Stimulated activated effector memory CD8-positive, alpha-beta T cell treated with anti-CD3 and anti-CD28 coated beads, Interleukin-12 subunit alpha, Interleukin-12 subunit beta, amount 100 ng/mL, for 72 hours (primary cell): ENCODE measurements at places on chromosomes 2 and 18.

DNA sequence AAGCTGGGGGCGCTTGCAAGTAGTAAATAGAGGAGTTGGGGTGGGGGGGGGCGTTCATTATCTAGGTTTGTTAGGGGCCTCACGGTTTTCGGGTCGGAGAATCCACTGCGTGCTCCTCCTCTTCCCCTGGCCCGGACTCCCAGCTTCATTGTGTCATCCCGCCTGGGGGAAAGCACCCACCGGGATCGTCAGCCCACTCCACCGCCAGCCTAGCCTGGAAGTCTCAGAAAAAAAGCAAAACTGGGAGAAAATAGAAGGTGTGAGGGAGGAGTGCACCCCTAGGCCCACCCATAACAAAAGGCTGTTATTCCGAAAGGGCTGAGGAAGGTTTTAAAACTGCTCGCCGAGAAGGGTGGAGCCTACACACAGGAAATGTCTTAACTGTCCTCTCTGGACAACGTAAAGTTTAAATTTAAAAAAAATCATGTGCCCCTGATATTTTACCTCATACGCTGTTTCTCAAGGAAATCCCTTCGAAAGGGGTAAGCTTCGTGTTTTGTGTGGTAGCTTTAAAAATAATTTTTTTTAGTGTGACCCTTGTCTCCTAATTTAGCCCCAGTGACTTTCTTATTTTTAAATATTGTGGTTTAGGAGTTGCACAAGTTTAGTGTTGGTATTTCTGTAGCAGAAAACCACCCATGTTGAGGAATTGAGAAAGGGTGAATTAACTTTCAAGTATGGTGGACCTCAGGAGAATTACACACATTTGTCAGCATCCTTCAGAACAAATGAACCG lies 104.2 kb downstream of the SPTBN1 start:
- no peak for DNase-seq

DNA sequence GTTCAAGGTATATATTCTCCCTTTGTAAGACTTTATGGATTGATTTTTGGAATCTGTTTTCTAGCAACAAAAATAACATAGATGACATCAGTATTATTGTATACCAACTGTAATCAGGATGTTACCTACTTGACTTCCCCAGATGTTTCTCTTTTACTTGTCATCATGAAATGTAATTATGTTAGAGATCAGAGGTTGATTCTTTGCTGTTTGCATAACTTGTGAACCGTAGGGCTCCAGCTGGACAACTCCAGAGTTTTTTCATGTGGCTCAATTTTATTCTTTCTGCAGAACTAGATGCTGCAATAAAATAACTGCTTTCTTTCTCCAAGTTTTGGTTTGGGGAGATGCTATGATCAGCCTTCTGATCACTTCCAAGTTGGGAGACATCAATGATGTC lies 58.1 kb downstream of the SPOPL start:
- DNase-seq: no peak

GRCh38 chr2:115807276-115807675 lies 1364.8 kb downstream of the DPP10 start:
- no peak for DNase-seq

- no peak for DNase-seq
Measured at GRCh38 chr18:8365006-8365405, 244.2 kb upstream of the RAB12 start.

DNA sequence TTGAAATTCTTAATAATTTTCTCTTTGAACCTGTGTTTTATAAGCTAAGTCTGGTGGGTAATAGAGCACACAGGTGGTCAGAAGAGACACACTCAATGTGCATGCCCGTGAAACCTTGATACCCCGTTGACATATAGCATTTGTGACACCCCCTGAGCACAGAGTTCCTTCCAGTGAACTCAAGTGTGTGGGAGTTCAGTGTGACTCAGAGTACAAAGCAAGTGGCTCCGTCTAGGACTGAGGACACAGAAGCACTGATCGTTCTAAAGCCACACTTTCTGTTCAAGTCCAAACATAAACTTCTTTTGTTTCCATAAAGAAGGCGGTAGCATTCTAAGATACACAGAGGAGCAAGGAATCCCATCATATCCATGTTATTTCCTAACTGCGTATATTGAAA lies 523.6 kb downstream of the PID1 start:
- no peak for DNase-seq

GRCh38 chr2:3427272-3427671 lies 47.8 kb downstream of the TRAPPC12 start:
- no peak for DNase-seq

DNA sequence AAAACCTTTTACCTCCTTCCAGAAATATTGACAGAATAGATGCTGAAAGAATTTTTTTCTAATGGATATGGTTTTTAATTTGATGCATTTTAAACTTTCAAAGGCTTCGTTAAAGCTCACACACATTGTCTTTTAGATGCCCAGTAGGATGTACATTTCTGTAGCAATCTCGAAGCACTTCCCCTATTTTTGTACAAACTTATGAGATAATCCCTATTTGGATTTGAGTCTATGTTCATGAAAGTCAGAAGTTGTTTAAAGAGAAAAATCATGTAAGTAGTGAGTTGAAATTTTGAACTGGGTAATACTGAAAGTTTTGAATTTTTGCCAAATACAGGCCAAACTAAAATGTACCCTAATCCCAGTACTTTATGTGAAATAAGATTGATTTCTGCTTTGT lies 38.1 kb upstream of the MMADHC start:
- no peak for DNase-seq

DNA sequence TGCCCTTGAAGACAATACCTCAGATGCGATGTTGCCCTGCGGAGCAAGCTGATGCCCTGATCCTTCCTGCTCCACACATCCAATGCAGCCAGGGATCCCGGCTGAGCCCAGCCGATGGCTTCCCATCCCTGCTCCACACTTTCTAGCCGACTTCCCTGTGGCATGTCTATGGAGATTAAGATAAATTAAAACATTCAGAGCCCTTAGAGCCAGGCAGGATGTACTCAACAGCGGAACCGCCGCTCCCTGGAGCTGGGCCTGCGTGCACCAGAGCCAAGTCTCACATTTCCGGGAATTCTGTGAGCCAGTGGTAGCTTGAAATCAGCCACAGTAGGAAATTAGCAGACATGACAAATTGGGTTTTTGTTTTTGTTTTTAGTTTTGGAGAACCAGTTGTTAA lies 620.6 kb downstream of the GALR1 start:
- DNase-seq: no peak

GRCh38 chr2:241469746-241470145 lies 38.6 kb downstream of the STK25 start:
- no peak for DNase-seq

GRCh38 chr2:238596571-238597551 lies 170.1 kb downstream of the ASB1 start:
- no peak for DNase-seq

DNA sequence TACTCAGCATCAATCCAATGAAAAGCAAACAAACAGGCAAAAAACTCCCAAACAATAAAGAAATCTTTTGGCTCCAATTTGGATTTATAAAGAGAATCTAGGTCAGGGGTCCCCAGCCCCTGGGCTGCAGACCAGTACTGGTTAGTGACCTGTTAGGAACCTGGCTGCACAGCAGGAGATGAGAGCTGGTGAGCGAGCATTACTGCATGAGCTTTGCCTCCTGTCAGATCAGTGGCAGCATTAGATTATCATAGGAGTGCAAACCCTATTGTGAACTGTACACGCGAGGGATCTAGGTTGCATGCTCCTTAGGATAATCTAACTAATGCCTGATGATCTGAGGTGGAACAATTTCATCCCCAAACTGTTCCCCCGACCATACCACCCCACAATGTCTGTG lies 102.2 kb downstream of the KIAA1328 start:
- DNase-seq: no peak

DNA sequence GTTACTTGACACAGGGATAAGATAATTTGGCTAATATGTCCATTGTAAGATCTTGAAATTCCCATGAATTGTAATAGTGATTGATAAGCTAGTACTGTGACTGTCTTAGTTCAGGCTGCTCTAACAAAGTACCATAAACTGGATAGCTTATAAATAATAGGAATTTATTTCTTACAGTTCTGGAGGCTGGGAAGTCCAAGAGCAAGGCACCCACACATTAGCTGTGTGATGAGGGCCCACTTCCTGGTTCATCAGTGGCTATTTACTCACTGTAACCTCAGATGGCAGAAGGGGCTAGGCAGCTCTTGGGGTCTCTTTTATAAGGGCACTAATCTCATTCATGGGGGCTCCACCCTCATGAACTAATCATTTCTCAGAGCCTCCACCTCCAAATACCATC lies 28.5 kb downstream of the NOSTRIN start:
- no peak for DNase-seq

GRCh38 chr2:222982010-222982908 lies 69.7 kb upstream of the KCNE4 start:
- no peak for DNase-seq

DNA sequence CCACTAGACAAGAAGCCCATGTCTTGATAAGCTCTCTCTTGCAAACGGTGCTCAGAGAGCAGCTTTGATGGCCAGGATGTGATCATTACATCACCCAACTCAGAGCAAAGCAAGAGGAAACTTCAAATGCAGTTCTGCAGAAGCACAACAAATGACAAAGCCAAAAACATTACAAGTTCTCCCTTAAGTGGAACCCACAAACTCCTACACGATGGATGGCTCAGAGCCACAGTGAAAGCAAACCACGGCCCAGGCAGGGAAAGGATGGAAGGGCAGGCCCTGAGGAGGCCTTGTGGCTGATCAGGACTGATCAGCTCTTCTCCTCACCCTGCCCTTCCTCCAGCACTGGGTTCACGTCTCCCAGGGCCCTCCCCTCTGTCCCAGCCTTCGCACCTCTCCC lies 326.4 kb downstream of the EIPR1 start:
- no peak for DNase-seq

DNA sequence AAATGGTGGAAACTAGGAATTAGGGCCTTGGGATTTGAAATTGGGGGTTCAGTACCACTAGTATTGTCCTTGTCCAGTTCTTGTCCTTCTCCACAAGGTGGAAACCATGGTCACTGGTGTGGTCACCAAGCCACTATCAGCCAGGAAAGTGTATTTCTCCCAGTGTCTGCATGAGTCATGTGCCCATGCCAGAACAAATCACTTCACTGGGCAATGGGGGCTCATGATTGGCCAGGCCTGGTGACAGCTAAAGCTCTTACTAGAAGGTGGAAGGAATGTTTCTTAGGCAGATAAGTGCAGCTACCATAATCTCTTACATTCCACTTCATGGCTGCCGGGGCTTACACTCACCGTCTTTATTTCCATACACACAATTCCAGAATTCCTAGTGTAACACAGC lies 124.8 kb upstream of the TACR1 start:
- DNase-seq: no peak

DNA sequence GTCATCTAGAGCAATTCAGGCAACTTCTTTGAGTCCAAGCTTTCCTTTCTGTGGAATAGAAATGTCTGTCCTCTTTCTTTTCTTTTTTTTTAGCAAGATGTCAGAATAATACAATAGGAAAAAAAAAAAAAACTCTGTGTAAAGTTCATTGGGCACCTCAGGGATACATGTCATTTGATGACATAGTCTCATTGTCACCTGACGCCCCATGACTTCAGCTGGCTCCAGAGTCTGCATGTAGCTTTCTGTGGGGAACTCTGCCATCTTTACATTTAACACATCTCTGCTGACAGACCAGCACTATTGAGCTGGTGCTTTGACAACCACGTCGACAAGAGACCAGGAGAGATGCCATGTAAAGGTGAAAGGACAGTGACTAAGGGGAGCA lies 172.5 kb upstream of the KLF7 start:
- DNase-seq: no peak

- DNase-seq: no peak
Measured at GRCh38 chr2:216418981-216419380, 6.7 kb downstream of the SMARCAL1 start.

DNA sequence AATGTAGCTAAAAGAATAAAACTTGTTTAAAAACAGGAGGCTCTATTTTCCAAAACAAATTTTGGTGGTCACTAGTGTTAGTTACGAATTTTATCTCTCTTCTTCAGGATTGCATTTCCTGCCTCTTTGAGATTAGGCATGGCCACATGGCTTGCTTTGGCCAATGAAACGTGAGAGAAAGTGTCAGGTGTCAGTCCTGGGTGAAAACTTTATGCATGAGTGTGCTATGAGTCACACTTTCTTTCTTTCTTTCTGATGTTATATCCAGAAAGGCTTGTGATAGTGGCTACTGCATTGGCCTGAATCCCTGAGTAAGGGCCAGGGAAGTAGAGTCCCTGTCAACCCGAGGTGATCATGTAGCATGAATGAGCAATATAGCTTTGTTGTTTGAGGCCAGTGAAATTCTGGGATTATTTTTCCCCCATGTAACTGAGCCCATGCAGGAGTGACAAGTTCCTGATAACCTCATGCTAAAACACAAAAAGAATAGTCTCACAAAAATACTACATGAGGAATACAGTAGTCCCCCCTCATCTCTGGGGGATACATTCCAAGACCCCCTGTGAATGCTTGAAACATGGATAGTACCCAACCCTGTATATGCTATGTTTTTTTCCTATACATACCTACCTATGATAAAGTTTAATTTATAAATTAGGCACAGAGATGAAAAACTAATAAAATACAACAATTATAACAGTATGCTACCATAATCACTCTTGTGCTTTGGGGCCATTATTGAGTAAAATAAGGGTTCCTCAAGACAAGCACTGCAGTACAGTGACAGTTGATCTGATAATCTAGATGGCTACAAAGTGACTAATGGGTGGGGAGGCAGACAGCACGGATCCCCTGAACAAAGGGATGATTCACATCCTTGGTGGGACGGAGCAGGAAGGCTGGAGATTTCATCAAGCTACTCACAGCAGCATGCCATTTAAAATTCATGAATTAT lies 109.5 kb downstream of the CDC42EP3 start:
- no peak for DNase-seq

DNA sequence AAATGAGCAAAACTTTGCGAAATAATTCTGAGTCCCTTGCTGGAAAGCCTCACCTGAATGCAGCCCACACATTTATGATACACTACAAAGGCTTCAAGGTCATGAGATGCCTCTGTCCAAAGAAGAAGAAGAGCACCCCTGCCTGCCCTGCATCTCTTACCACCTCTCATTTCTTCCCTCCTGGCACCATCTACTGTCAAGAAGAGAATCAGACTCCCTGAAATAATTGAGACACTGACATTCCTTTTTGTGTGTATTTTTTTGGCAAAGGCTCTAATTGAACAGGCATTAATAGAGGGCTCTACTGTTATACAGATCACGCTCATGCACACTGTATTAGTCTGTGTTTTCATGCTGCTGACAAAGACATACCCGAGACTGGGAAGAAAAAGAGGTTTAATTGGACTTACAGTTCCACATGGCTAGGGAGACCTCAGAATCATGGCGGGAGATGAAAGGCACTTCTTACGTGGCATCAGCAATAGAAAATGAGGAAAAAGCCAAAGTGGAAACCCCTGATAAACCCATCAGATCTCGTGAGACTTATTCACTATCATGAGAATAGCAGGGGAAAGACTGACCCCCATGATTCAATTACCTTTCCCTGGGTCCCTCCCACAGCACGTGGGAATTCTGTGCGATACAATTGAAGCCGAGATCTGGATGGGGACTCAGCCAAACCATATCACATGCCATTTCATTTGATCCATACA lies 176.3 kb downstream of the ALPK2 start:
- no peak for DNase-seq

- no peak for DNase-seq
Measured at GRCh38 chr2:150513647-150514046, 26.2 kb upstream of the RND3 start.

- no peak for DNase-seq
Measured at GRCh38 chr2:18363348-18363747, 197.1 kb downstream of the RDH14 start.
